ENCODE measurements at places on chromosomes 6 and 20.

DNA sequence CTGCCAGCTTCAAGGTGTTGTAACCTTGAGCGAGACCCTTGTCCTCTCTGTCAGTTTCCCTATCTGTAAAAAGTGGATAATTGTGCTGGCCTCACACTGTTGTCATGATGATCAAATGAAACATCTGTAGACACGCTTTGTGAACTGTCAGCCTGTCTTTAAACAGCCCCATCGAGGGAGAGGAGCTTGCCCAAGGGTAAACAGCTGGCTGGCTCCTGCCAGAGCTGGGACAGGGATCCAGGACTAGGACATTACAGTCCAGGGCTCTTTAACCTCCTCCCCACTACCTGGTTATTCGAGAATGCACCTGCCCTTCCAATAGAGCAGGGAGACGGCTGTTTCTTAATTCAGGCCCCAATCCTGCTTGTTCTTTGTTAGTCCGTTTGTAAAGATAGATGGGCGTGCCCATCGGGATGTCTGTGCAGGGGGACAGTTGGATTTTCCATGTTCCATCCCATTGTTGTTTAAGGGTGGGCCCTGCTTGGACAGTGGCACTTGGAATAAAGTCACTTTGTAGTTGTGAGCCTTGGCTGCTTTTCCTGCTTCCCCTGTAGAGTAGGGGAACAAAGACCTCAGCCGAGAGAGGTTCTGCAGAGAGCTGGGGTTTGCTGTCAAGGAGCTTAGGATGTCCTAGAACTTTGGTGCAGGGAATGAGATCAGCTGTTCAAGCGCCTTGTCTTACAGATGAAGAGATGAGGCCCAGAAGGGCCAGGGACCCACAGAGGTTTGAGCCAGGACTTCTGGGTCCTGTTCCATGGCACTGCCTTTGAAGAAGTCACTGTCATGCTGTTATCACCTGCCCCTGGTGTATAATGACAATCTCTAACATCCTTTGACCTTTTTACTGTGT, 77.9 kb upstream of the MYL9 start:
- DNase-seq = no peak

GRCh38 chr6:111803804-111804203, 69.4 kb downstream of the FYN start:
- DNase-seq = no peak

GRCh38 chr6:87753131-87753685, 51.2 kb upstream of the AKIRIN2 start:
- DNase-seq = no peak

GRCh38 chr6:14838133-14838583, 407.7 kb upstream of the JARID2 start:
- no peak for DNase-seq

DNA sequence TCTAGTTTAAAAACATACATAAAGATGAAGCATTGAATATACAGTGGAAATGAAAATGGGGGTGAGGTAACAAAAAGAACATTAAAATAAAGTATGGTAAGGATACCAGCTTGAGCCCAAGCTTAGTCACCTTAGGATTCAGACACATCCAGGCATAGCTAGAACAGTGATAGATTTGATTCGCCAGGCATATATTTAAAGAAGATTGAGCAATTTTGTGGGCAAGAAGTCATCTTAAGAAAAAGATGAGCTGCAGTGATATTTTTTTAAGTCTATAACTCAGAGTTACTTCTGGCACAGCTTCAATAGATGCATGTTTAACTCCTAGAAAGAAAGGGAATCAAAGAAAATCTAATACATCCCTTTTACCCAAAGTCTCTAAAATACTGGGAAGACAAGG, 97.9 kb downstream of the BMP5 start:
- DNase-seq = no peak

- DNase-seq = no peak
These were observed 61.5 kb upstream of the GGTLC1 start for GRCh38 chr20:24050119-24050518.
